Karpas-422 (cell line): ENCODE measurements at places on chromosomes 2 and 18. TPM values are rescaled to one million over a fixed set of nuclear protein-coding genes. Genes with fewer than 3 reads are reported as not detected.

The RGPD3 gene
- total RNA-seq: not detected in 2 replicates

DNA sequence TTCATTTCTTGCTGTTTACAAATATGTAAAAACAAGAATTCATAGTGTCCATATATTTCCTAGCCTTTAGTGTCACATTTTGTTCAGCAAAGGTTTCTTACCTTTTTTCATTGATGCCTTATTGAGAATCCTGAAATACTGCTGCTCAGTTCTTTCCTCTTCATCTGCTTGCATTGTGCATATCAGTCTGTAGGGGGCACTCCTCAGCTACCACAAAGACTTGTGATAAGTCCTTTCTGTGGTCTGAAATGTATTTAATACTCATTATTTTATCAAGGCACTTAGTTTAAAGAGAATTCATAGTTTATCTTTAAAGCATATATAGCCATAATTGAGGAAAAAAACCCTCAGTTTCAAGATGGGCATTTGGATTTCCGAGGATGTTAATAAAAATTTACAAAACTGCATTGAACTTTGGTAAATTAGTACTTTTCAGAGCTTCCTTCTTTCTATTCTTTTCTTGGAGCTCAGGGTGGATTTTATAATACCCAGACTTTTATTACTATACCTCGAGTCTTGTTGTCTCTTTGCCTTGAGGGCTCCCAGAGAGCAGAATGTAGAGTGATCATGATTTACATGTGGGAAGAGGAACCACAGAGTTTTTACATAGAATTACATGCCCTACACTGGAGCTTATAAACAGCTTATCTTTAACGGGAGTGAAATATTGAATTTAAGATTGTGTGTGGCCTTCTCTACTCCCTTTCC is 570.1 kb downstream of the PLCL1 start:
- DNase-seq: peak; percentile 83

- DNase-seq: no peak
These were observed 509.9 kb upstream of the VRK2 start for GRCh38 chr2:57536535-57537231.

The ALPG gene
- not detected in 2 replicates for total RNA-seq

The RASGRP3 gene
- total RNA-seq: 15.3 and 19.3 TPM in 2 replicates

GRCh38 chr2:23122681-23123215 is 262.2 kb upstream of the KLHL29 start:
- no peak for DNase-seq

- no peak for DNase-seq
These were observed 16.6 kb upstream of the ASPRV1 start for GRCh38 chr2:69977906-69978482.

The CIAO1 gene
- total RNA-seq: 71.2 and 101 TPM in 2 replicates

The IGFBP5 gene
- total RNA-seq: not detected in 2 replicates

The CHCHD5 gene
- 30.0 and 37.4 TPM in 2 replicates for total RNA-seq

The SLC23A3 gene
- total RNA-seq: 2.7 and 3.5 TPM in 2 replicates

The MAPRE3 gene
- total RNA-seq: 0.30 and 0.65 TPM in 2 replicates

DNA sequence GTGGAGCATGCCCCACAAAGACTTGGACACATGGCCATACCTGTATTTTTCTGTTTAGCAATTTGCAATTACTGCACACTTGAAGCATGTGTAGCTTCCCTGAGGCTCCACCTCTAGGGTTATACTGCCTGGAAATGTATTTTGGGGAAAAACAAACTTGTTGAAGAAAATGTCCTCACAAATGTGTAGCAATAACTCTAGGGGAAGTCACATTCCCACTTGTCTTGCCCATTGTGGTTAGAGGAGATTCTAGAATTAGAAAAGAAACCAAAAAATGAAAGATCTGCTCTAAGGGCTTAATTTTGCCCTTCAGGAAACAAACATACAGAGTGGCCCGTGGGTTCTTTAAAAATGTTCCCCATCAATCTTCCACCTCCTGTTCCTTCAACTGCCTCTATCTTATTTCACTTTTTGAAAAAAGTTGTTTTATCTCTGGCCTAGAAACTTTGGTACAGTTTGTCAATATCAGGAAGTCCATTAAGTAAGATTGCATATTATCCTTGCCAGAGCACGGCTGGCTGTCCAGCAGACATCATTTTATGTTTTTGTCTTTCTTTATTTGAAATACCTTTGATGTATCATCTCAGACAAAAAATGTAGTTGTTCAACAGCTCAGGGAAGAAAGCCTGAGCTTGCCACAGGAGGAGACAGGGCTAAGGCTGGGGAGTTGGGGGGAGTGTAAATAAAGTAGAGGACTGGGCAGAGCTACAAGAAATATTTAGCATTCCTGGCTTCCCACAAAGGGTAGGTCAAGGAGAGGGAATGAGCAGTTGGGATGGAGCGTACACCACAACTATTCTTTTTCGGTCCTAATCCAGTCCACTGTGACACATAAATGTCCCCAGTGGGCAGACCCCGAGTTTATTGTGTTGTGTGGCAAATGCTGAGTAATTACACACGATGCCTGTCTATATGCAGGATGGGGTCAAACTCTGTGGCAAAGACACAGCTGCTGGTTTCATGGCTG is 96.8 kb upstream of the CDC42EP3 start:
- no peak for DNase-seq

The OTX1 gene
- total RNA-seq: 1.9 and 6.4 TPM in 2 replicates

The ERMN gene
- 5.8 and 8.2 TPM in 2 replicates for total RNA-seq

The NXPH2 gene
- not detected in 2 replicates for total RNA-seq

The TMEM163 gene
- total RNA-seq: 4.7 and 7.3 TPM in 2 replicates

DNA sequence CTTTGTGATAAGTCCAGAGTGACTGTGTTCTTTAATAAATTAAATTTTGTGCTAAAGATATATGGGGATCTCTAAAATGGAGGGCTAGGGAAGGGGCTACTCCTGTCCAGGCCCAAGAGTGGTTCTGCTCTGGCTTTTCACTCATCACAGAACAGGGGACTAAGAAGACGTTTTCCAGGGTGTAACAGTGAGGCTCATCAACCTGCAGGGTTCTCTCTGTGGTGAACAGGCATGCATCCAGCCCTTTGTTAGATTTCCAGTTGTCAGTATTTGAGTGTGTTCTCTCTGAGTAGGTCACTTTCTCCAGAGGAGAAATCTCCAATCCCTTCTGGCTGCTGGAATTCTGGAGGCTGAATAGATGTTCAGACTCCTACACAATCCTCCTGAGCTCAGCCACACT is 408.9 kb downstream of the PLCL1 start:
- DNase-seq: no peak

DNA sequence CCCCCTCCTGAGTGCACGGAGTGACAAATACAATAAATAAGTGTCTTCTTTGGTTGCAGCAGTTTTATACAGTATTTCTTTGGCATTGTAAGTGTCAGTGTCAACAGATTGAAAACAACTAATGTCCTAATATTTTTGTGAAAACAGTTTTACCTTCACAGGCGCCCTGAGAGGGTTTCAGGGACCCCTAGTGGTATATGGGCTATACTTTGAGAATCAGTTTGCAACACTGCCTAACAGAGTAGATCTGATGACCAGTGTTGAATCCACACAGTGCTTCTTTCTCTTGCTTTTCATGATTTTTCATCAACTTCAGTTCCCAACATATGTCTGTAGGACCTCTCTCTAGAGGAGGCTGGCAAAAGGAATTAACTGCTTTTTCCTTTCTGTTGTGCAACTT is 162.2 kb downstream of the PRPF40A start:
- DNase-seq: no peak

DNA sequence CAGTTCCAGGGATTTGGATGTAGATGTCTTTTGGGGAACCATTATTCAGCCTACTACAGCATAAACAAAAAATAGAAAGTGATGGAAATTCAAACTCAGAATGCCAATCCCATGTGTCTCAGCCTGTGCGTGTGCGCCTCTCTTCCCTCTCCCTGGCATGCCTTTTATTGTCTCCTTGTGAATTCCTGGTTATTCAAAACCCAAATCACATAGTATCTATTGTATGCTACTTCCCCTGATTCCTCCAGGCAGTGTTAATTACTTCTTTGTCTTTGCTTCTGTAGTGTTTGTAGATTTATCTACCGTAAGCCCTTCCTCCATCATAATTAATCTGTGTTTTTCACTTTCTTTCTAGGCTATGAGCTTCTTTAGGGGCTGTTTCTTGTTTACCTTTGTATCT is 38.9 kb downstream of the RHBDD1 start:
- DNase-seq: no peak

- DNase-seq: no peak
These were observed 183.1 kb downstream of the STK39 start for GRCh38 chr2:168064011-168064998.

DNA sequence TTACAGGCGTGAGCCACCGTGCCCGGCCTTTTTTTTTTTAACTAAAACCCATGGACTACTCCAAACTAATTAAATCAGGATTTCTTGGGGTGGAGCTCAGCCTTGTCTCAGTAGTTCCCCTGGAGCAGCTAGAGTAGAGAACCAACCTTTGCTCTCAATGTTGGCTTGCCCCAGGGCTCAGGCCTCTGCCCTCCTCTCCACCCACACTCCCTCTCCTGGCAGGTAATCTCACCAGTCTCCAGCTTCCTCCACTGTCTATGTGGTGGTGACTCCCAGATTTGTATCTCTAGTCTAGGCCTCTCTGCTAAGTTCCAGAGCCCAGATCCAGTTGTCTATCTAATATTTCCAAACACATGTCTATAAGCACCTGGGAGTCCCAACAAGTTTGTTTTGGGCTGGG is 9.6 kb upstream of the MTA3 start:
- DNase-seq: no peak

The PSMD1 gene
- total RNA-seq: 50.0 and 92.1 TPM in 2 replicates

The MC2R gene
- not detected in 2 replicates for total RNA-seq

DNA sequence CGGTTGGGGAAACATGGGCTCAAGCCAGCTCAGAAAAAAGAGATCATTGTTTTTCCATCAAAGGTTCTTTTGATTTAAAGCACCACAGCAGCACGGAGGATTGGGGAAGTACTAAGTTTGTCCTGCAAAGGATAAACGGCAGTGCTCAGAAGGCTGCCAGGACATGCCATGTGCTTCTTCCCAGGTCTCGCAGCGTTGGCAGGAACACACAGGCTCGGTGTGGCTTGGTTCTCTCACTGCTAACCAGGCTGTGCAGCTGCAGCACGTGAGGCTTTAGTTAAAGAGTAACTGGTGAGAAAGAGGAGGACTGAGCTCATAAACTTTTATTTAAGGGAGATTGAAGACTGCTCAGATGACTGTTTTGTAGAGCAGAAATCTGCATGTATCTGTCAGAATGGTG is 264.3 kb downstream of the TSN start:
- peak; percentile 24 for DNase-seq

- no peak for DNase-seq
These were observed 67.7 kb downstream of the MCFD2 start for GRCh38 chr2:46847726-46848412.
